Suppressor macrophage treated with lipopolysaccharide for 4 hours (primary cell): ENCODE measurements at places on chromosomes 6 and 20.

- peak; percentile 79 for DNase-seq
These were observed 246.8 kb downstream of the QKI start for GRCh38 chr6:163661272-163661671.

DNA sequence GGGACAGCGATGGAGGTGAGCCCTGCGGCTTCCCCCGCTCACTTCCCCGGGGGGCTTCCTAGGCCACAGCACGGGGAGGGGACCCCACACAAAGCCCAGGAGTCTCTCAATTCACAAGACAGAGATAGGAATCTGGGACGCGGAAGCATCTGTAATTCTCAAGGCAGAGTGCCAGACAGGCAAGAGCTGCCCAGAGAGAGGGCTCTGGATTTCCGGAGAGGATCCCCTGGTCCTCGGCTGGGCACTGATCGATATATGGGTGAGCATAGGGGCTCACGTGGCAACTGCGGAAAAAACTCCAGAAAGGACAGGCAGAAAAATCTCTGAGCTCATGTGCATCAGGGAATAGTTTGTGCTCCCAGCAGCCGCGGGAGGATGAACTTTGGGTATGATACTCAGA lies 296.2 kb downstream of the NRN1 start:
- no peak for DNase-seq

GRCh38 chr6:12280902-12281301 lies 9.3 kb upstream of the EDN1 start:
- DNase-seq = no peak

GRCh38 chr6:51411496-51412125 lies 592.9 kb downstream of the TFAP2B start:
- DNase-seq = no peak

- DNase-seq = no peak
These were observed 40.6 kb downstream of the SIRPA start for GRCh38 chr20:1935696-1936366.

- no peak for DNase-seq
These were observed 100.7 kb upstream of the CARMIL1 start for GRCh38 chr6:25178336-25179035.

GRCh38 chr6:114428341-114428740 lies 85.5 kb upstream of the HS3ST5 start:
- DNase-seq = no peak

GRCh38 chr6:105235155-105235554 lies 55.3 kb upstream of the POPDC3 start:
- DNase-seq = no peak

GRCh38 chr20:63517376-63518309 lies 2.9 kb upstream of the PPDPF start:
- no peak for DNase-seq

DNA sequence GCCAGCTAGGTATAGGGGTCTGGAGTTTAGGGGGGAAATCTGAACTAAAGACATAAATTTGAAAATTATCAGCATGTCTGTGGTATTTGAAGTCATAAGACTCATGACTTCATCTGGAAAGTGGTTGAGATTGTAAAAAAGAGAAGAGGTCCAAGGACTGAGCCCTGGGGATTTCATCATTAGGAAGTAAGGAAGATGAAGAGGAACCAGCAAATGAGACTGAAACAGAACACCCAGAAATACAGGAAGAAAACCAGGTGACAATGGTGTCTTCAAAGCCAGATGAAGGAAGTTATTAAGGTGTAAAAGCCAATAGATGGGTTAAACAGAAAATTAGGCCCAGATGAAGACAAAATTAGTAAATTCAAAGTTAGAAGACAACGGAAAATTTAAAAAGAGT lies 49.1 kb upstream of the UBR2 start:
- peak; percentile 81 for DNase-seq

DNA sequence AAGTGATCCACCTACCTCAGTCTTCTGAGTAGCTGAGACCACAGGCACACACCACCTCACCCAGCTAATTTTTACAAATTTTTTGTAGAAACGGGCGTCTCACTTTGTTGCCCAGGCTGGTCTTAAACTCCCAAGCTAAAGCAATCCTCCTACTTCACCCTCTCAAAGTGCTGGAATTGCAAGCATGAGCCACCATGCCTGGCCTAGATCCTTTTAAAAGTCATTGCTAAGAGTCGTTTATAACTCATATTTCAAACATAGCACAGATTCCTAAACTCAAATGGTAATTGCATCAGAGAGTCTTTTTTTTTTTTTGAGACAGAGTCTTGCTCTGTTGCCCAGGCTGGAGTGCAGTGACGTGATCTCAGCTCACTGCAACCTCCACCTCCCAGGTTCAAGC lies 7.7 kb upstream of the SAMHD1 start:
- DNase-seq = no peak

- DNase-seq = no peak
These were observed 147.0 kb downstream of the SOX4 start for GRCh38 chr6:21740376-21741124.

GRCh38 chr6:108550256-108550655 lies 10.5 kb upstream of the FOXO3 start:
- no peak for DNase-seq
